ENCODE measurements at places on chromosomes 1 and 21.
A peak's percentile ranks its signal among the peaks of the same experiment; 100 is the strongest.

- DNase-seq: no peak
Measured at GRCh38 chr1:226268421-226269124, 40.4 kb downstream of the LIN9 start.

DNA sequence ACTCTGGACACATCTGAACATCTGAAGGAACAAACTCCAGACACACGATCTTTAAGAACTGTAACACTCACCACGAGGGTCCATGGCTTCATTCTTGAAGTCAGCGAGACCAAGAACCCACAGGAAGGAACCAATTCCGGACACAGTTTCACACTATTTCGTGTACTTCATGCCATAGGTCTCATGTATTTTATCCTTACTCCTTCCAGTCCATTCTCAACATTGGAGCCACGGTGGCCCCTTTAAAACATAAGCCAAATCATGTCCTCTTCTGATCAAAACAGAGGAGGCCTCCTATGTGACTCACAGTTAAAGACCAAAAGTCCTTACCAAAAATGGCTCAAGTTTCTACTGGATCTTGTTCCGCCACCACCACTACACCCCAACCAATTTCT is 29.8 kb upstream of the RCOR3 start:
- DNase-seq: no peak

DNA sequence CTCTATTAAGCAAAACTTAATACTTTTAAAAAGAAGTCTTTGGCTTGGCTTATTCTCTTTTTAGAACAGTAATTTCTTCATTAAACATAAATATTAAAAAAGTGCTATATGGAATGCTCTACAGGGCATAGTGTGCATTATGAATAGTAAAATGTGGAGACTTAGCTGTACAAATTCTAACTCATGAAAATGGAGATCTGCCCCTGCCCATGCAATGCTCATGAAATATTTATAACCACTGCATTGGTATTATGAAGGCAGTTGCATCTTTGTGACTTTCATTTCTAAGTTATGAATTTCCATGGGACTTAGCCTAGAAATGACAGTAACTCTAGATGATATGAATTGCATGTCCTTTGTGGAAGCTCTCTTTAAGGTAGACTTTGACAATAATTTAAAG is 586.0 kb downstream of the PTBP2 start:
- DNase-seq: no peak

DNA sequence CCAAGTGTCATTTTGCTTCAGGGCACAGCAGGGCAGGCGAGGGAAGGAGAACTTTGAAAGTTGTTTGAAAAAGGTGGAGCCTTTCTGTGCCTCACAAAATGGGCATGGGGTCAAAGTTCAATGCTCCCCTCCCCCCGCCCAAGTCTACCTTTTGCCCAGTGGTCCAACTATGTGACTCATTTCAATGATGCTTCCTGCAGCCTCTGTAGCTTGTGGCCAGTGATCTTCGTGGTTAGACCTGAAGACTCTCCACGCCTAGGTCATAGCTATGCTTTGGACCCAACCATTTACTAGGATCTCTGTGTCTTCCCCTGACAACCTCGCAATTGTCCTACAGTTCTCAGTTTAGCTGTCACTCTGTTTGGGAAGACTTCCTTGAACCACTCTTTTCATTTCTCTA is 280.3 kb upstream of the GJB5 start:
- no peak for DNase-seq

DNA sequence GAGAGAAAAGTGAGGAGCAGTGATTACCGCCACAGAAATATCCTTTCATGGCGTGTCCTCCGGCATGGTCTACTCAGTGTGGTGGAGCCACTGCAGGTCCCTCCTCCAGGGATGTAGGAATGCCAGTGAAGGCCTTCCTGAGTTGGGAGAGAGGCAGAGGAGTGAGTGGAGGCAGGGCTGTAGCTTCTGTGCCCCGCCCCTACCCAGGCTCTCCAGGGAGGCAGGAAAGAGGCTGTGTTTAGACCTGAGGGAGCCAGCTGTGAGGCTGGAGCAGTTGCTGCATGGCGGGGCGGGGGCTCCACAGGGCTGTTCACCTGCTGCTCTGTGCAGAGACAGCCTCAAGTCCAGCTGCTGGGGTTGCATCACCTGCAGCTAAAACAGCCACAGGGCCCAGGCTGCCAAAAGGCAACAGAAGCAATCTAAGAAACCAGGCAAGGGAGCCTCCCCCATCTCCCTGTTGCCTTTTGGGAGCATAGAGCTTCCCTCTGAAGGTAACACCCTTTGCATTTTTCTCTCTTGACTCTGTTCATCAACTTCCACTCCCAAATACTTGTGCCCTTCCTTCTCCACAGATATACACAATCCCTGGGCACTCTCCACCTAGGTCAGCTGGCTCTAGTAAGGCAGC is 801 bp upstream of the ANXA9 start:
- no peak for DNase-seq

GRCh38 chr1:56957931-56958330 is 7.9 kb downstream of the C8B start:
- no peak for DNase-seq

DNA sequence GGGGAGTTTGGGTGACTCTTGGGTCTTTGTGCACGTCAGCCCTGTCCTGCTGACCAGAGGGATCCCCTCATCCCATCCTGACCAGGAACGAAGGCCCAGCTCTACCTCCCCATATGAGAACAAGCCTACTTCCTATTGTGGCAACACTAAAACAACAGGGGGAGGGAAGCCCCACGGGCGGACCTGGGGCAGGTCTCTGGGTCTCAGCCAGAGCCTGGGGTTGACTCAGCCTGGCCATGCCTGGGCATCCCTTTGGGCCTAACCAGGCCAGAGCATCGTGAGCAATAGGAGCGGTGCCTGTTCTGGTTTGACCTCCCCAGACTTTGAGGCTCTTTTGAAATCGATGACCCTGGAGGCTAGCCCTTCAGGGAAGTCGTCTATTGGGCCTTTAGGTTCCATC is 16.8 kb downstream of the RPS6KA1 start:
- DNase-seq: peak; percentile 59

DNA sequence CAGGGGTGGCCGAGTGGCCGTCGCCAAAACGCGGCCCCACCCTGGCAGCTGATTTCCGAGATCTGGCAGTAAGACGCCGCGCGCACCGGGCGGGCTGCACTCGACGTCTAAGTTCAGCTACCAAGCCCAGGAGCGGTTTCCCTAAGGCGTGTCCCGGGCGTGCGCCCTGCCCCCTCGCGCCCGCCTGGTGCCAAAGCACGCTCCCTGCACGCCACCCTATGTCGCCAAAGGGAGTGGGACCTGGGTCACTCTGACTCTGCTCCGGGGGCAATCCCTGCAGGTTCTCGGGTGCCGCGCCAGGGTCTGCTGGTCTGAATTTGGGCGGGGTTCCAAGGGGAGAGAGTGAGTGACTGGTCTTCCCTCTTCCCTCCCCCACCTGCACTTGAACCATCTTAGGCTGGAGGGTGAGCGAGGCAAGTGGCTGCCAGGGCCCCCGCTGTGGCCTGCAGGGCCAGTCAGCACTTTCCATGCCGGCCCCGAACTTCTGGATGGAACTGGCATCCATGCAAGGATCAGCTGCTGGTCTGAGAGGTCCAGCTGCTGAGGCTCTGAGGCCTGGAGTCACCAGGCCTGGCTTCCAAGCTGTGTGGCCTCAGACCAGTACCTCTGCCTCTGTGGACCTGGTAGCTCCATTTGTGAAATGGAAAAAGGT is at the start of gene LRRC38:
Gene LRRC38 (minus strand): TSS at position 109 of the 652 bp plus-strand sequence. CDS start 410 bp downstream, outside the sequence.
- peak; percentile 9 for DNase-seq

GRCh38 chr21:42145569-42146272 is 73.2 kb upstream of the ABCG1 start:
- DNase-seq: peak; percentile 24

- no peak for DNase-seq
Measured at GRCh38 chr1:24186993-24187790, at the start of gene IFNLR1. IFNLR1 (minus strand) TSS chr1:24187289; CDS start chr1:24187248, 41 bp downstream.

DNA sequence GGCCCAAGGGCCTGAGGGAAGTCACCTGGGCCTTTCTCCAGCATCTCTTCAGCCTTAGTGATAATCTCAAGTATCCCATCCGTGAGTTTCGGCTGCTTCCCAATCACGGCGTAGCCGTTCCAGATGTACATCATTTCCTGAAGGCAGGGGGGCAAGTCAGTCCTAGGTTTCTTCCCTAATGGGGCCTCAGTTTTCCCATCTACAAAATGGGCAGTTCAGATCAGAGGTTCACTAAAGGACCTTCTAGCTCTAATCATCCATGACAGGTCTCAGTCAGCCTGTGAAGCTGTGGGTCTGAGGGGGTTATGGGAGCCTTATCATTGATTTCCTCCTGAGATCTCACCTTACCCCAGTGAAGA is 39.9 kb downstream of the TTC39A start:
- no peak for DNase-seq

DNA sequence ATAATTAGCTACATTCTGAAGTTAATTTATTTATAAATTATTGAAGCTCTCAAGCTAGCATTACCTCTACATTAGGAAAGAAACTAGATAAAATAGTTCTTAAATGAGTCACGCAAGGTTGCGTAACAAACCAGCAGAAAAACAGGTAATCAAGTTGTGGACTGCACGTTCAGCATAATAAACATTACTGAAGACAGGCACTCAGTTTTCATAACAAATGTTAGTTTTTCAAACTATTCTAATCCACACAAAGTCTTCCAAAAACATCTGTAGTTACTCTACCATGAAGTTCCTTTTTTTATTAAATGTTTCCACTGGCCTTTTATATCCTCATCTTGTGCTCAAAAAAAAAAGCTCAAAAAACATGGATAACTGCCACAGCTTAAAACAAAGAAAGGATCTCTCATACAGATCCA is 1.3 kb downstream of the TOR1AIP2 start:
- DNase-seq: peak; percentile 50

- no peak for DNase-seq
Measured at GRCh38 chr1:181485287-181486097, 2.2 kb downstream of the CACNA1E start.

- no peak for DNase-seq
Measured at GRCh38 chr1:227212164-227212563, 106.1 kb downstream of the CDC42BPA start.

DNA sequence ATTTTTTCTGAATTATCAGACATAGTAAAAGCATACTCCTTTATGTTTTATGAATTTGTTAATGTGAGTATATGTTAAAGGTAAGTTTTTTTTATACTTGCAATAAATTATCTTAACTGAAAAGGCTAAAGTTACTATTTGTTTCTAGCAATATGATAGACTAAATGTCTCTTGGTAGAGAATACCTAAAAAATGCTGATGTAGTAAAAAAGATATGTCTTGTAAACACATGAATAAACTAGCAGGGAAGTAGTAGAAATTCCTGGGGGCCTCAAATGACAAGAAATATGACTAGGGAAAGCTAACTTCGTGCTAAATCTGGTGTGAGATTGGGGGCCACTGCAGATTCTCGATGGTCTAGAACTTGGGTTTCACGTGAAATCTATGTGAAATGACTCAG is 188.1 kb upstream of the CACNA1E start:
- DNase-seq: no peak

GRCh38 chr21:43193088-43193650 is 24.4 kb downstream of the CRYAA start:
- DNase-seq: no peak

DNA sequence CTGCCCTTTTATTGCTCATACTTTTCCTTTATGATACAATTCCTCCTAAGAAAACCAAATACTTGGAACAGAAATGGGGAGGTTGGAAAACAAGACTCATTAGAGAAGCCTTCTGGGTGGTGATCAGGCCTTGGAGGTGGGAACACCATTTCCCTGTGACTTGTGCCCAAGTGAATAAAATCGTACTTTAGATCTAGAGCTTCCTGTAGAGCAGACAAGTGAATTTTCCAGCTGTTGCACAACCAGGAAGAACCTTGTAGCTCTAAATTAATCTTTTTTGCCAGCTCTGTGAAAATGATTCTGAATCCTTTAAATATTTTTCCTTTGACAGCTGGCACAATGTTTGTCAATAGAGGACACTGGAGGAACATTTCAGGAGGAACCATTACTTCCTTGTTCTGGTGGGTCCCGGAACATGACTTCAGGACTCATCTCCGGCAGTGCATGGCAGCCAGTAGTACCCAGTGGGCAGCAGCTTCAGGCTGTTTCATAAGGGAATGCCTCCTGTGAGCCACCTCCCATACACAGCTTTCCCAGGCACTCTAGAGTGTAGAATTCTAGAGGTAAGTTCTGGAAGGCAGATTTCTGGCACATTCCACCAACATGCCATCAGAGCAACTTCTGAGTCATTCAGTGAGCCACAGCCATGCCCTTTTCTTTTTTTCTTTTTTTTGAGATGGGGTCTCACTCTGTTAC is 5.5 kb upstream of the SNAPIN start:
- no peak for DNase-seq

DNA sequence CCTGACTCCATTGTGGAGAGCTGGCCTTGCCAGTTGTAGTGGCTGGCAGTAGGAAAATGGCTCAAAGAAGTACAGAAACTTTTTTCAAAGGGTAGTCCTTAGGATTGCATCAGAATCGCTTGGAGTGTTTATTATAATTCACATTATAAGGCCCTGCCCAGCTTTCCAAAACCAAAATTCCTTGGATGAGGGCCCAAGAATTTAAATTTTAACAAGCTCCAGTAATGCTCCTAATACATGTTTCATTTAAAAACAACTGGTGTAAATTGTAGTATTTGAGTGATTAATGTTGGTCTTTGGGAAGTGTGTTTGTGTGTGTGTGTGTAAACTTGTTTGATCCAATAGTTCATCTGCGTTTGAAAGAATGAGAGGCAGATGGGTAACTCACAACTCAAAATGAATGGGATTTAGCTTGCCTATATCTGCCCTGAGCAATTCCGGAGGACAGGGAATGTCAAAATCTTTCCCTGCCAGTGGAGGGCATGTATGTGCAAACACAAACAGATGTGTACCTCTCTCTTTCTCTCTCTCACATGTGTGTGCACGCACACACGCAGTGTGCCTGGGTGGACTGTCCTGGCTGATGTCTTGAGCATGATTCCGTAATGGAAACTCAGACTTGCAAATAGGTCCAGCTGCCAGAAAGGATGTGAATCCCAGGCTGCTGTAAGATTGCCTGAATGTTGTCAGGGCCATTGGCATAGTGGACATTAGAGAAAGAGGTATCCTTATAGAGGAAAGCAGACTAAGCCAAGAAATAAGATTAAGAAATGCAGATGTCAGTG is 293.1 kb downstream of the LMX1A start:
- DNase-seq: no peak

GRCh38 chr1:200901796-200902444 is 7.2 kb downstream of the INAVA start:
- no peak for DNase-seq

Data from HL-60 (cell line).